ENCODE measurements at places on chromosomes 12 and 14. TPM values are rescaled to one million over a fixed set of nuclear protein-coding genes. Genes with fewer than 3 reads are reported as not detected.

The REM2 gene
- polyA plus RNA-seq = not detected

DNA sequence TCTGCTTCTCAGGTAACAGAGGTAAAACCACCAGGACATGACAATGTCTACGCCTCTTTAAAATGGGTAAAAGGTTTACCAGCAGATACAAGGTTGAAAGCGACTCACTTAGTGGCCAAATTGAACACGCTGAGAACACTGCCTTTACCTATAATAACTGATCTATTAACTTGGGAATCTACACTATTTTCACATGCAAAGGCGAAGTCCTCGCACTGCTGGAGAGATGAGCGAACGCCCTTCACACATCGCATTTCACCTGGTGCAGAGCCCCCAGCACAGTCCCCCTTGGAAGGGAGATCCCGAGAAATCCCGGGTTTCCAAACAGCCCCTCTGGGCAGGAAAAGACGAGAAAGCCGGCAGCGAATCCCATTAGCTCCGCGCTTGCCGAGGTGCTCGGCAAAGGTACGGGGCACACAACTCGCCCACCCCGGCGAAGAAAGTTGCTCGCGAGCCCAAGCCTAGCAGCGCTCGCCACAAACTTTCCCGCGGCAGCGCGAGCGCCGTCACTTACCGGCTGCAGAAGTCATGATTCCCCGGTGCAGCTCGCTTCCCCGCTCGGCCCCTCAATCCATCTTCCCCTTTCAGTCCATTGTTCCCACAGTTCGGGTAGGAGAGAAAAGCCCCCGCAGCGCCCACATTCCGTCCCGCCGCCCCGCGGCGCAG lies 423 bp downstream of the FGD6 start:
- no peak for DNase-seq

GRCh38 chr12:70853326-70853725 lies 67.2 kb downstream of the PTPRR start:
- peak; percentile 43 for DNase-seq

GRCh38 chr12:41856228-41856627 lies 288.4 kb downstream of the GXYLT1 start:
- DNase-seq = no peak

GRCh38 chr14:100533656-100534485 lies 53.3 kb downstream of the BEGAIN start:
- DNase-seq = peak; percentile 17

GRCh38 chr12:48165089-48165981 lies 8.0 kb upstream of the ASB8 start:
- DNase-seq = peak; percentile 68

- DNase-seq = no peak
Observed at GRCh38 chr14:93954900-93955849, 21.2 kb downstream of the ASB2 start.

DNA sequence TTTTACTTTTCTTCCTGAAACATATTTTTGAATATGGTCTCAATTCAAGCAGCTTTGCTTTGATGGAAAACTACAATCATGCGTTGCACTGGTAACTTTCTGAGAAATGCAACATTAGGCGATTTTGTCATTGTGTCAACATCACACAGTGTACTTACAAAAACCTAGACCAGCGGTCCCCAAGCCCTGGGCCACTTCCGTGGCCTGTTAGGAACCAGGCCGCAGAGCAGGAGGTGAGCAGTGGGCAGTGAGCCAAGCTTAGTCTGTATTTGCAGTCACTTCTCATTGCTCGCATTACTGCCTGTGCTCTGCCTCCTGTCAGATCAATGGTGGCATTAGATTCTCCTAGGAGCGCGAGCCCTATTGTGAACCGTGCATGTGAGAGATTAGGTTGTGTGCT lies 163.7 kb upstream of the NOVA1 start:
- no peak for DNase-seq

- no peak for DNase-seq
Observed at GRCh38 chr12:49969651-49970429, 2.9 kb upstream of the AQP6 start.

- no peak for DNase-seq
Observed at GRCh38 chr12:24488091-24488596, 460.8 kb downstream of the BCAT1 start.

GRCh38 chr12:1080520-1081223 lies 89.6 kb downstream of the ERC1 start:
- DNase-seq = no peak

The OVCH1 gene
- 0.23 TPM for polyA plus RNA-seq

- DNase-seq = no peak
Observed at GRCh38 chr12:24664161-24664880, 284.6 kb downstream of the BCAT1 start.

GRCh38 chr12:105252901-105253300 lies 16.9 kb upstream of the APPL2 start:
- DNase-seq = no peak

- no peak for DNase-seq
Observed at GRCh38 chr14:95311752-95312151, 8.0 kb downstream of the CLMN start.

DNA sequence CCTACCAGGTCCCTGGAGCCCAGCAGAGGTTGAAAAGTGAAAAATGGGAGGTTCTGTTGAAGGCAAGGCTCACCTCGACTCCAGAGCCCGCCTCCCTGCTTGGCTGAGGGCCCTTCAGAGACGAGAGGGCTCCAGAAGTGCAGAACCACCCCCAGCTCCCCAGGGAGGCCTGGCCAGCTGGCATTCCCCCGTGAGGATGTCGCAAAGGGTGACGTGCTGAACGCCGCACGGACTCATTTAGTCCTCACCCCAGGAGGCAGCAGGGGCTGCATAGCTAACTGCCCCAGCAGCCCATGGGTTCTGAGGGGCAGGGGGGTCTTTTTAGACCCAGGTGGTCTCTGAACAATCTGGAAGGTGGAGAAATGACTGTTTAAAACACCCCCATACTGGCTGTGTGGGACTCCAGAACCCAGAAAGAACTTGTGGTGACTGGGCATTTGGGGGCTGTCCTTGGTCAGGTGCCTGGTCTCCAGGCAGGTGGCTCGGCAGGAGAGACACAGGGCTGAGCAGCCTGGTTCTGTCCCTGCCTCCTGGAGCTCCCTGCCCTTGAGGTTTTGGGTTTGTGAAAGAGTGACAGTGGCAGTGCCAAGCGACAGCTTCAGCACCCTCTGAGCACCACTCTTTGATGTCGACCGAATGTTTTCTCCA lies 32.0 kb downstream of the ANAPC7 start:
- no peak for DNase-seq

The ZDHHC22 gene
- 0.31 TPM for polyA plus RNA-seq

- DNase-seq = no peak
Observed at GRCh38 chr14:73254247-73255004, 17.1 kb downstream of the PAPLN start.

The SRRM4 gene
- 0.18 TPM for polyA plus RNA-seq

DNA sequence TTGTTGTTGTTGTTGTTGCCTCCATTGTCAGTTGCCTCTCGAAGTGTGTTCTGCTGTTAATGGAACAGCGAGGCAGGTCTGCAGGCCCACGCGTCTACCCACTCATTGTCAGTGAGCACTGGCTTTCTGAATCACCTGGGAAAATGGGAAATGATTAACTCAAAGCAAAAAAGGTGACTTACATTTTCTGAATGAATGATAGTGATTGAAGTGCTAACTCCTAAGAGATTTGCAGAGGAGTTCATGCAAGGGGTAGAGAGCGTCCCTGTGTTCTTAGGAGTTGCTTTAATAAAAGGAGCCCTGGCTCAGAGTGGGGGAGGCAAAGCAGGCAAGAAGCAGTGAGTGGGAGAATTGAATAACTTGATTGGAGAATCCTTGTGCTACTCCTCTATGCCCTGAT lies 177.6 kb downstream of the CAND1 start:
- DNase-seq = no peak

DNA sequence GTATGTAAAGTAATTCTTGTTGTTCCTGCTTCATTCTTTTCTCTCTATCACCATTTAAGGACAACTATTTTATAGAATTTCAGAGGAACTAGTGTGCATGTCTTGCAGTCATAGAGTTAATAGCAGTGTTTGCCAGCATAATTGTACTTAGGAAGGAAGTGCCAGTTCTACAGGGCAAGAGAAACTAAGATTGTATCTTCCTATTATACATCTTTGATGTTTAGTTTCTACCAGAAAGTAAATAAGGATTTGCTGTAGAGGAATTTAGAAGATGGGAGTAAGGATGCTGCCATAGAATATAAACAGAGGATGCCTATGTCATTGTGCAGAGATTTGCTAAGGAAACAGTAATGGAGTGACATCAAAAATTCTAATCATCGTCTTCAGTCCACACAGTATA lies 270.9 kb upstream of the NPAS3 start:
- no peak for DNase-seq

The KITLG gene
- 13.7 TPM for polyA plus RNA-seq

DNA sequence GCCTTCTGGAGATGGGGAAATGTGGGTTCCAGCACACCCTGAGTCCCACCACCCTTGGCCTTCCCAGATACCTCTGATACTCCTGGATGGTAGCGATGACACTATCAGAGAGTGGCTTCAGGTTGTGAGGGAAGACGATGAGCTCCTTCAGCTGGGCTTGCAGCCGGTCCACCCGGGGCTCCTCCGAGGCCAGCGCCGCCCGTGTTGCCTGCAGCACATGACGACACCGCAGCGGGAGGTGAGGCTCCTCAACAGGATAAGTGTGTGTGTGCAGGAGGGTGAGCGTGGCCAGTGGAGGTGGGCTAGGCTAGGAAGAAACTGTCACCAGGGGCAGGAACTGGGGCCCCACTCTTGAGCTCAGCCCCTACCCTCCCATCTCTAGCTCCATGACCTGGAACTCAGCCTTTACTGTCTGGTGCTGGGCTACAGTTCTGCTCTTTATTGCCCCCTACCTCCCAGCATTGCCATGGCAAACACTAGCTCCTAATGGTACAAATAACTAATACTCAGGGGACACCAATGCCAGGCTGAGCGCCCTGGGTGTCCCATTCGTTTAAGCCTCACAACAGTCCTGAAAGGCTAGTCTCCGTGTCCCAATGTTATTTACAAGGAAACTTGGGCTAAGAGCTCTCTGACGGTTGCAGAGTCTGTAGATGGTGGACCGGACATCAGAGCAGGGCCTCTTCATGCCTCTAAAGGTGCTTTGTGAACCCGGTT lies 64.1 kb downstream of the SYNE3 start:
- DNase-seq = no peak

All from muscle of leg (tissue), 16 donors.